Heart left ventricle (tissue), 16 donors: ENCODE measurements at places on chromosomes 13 and 19. TPM values are rescaled to one million over a fixed set of nuclear protein-coding genes. Genes with fewer than 3 reads are reported as not detected.

NAA16 gene
- 6.2 TPM for polyA plus RNA-seq

MEIOSIN gene
- not detected for polyA plus RNA-seq

ZNF66 gene
- polyA plus RNA-seq = 0.93 TPM

SYNGR4 gene
- polyA plus RNA-seq = not detected

VSIG10L gene
- polyA plus RNA-seq = 1.7 TPM

SIGLECL1 gene
- polyA plus RNA-seq = not detected

ATCAY gene
- not detected for polyA plus RNA-seq

PRMT1 gene
- polyA plus RNA-seq = 283 TPM

PEAK3 gene
- 0.21 TPM for polyA plus RNA-seq

IGFL2 gene
- polyA plus RNA-seq = not detected

RXFP2 gene
- polyA plus RNA-seq = not detected

ERICH6B gene
- polyA plus RNA-seq = not detected

HSPB6 gene
- polyA plus RNA-seq = 156 TPM

FBXO17 gene
- polyA plus RNA-seq = 2.4 TPM

IRGC gene
- not detected for polyA plus RNA-seq

COLGALT1 gene
- polyA plus RNA-seq = 49.8 TPM

DNA sequence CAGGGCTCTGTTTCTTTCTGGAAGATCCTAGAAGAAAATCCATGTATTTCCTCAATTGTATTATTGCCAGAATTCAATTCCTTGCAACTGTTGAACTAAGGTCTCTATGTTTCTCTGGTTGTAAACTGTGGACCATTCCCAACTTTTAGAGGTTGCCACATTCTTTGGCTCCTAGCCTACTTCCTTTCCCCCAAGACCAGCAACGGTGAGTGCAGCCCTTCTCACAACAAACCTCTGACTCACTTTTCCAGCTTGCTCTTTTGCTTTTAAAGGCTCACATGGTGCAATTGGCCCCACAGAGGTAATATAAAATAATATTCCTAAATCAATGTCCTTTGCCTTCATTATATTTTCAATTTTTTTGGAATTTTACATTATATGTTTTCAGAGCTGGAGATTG is 371.3 kb downstream of the SLITRK5 start:
- H3K4me1 ChIP-seq = no peaks in the 10 kb centered on the region
- no peak overlapping the region for H3K27ac ChIP-seq
- no peaks in the 10 kb centered on the region for H3K36me3 ChIP-seq
- no peak for DNase-seq

- no peak overlapping the region for H3K27ac ChIP-seq
- H3K4me1 ChIP-seq = no peaks in the 10 kb centered on the region
- no peak for DNase-seq
Observed at GRCh38 chr19:13526552-13526951, 20.3 kb upstream of the CACNA1A start.

- no peak for DNase-seq
- no peak overlapping the region for H3K4me3 ChIP-seq
- no peak overlapping the region for H3K27ac ChIP-seq
- H3K36me3 ChIP-seq = no peaks in the 10 kb centered on the region
Observed at GRCh38 chr19:54526972-54527371, 24.3 kb downstream of the LAIR2 start.

- no peaks in the 10 kb centered on the region for H3K27me3 ChIP-seq
- no peak overlapping the region for H3K27ac ChIP-seq
- DNase-seq = no peak
- H3K36me3 ChIP-seq = no peaks in the 10 kb centered on the region
Observed at GRCh38 chr19:14554382-14554812, 17.5 kb downstream of the NDUFB7 start.

DNA sequence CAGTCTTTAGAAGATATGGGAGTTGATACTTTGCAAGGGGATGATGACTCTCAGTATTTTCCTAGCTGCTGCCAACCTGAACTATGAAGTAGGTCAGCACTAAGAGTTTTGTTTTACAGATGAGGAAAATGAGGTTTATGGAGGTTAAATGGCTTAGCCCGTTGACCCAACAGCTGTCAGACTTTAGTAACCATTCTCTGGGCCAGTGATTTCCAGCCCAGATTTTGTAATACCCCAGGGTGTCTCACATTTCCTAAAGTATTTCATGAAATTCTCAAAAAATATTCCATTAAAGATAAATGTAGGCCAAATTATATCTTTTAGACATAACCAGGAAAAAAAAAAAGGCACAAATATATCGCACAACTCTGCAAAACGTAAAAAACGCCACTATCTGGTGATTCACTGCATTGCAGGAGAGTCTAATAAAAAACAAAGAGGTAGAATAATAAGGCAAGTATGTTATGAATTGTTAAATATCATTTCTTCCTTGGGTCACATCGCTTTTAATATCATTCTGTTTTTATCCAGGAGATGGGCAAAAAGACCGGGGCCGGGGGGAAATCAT is 112.5 kb downstream of the DACH1 start:
- no peaks in the 10 kb centered on the region for H3K36me3 ChIP-seq
- no peaks in the 10 kb centered on the region for H3K27me3 ChIP-seq
- no peak overlapping the region for H3K27ac ChIP-seq
- H3K4me1 ChIP-seq = peaks cover 11% of the 10 kb centered on the region

DNA sequence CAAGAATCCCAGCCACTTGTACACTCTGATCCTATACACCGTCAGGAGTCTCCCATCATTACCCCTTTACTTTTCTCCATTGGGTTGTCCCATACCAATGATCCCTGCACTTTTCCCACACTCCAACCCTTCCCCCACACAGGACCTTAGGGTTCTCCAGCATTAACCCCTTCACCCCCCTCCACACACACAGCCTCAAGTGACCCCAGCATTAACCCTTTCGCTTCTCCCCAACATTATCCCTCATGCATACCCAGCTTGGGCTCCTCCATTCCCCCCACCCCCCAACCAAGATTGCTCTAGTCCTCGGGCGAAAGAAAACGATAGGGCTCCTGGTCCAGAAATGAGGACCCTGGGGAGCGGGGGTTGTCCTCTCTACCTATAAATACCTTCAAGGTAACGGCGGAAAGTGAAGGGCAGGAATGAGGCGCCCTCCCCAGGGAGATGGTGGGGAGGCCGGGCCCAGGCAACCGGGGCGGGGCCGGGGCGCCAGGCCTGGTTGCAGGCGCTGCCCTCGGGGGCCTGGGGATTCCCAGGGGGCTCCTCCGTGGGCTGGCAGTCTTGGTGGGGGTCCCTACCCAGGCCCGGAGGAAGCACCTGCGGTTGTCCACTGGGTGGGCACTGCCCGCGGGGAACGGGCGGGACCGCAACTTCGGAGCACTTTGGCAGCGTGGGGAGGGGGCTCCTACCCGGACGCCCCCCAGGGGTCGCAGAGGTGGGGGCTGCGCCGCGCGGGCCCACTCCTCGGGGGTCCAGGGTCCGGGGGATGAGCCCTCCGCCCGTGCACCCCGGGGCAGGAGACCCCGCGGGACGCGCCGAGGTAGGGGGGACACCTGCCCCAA is 757 bp downstream of the WIZ start:
- peaks cover 3% of the 10 kb centered on the region for H3K36me3 ChIP-seq
- H3K4me1 ChIP-seq = peaks cover 48% of the 10 kb centered on the region
- DNase-seq = peak; percentile 68
- peak overlapping the region; percentile 95 for H3K4me3 ChIP-seq
- peak overlapping the region; percentile 84 for H3K27ac ChIP-seq

DNA sequence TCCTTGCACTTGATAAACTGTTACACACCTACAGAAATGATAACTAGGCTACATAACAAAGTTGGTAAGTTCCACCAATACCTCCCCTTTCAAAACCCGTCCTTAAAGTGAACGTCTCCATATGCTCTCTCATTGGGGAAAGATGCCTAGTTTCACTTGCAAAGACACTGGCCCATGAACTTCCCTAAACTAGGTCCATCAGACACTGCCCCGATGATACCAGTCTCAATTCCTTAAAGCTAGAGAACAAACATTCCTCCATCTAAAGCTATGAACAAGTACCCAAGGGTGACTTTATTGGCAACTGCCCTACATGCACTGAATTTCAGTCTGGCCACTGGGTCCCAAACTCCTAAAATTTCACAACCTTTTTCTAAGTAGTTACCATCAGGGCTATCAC is 39.9 kb downstream of the FOXO1 start:
- H3K4me1 ChIP-seq = peaks cover 21% of the 10 kb centered on the region
- H3K36me3 ChIP-seq = no peaks in the 10 kb centered on the region
- no peak overlapping the region for H3K27ac ChIP-seq
- H3K27me3 ChIP-seq = no peaks in the 10 kb centered on the region
- no peak for DNase-seq

DNA sequence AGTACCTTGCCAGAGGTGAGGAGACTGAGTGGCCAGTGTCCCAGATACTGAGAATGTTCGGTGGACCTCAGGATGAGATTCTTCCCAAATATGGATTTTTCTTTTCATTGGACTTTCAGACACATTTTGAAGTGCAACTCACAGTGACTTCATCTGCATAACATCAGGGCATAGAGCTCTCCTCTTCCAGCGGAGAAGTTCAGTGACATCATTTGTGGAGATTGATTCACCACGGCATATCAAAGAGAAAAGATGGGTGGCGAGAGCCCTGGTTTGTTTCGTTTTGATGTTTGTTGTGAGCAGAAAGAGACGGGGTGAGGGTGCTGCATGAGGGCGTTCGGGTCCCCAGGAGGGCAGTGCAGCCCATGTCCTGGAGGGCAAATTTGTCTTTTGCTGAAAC is 120.1 kb upstream of the GPR12 start:
- no peaks in the 10 kb centered on the region for H3K27me3 ChIP-seq
- H3K4me3 ChIP-seq = no peak overlapping the region
- no peaks in the 10 kb centered on the region for H3K4me1 ChIP-seq
- H3K27ac ChIP-seq = no peak overlapping the region

DNA sequence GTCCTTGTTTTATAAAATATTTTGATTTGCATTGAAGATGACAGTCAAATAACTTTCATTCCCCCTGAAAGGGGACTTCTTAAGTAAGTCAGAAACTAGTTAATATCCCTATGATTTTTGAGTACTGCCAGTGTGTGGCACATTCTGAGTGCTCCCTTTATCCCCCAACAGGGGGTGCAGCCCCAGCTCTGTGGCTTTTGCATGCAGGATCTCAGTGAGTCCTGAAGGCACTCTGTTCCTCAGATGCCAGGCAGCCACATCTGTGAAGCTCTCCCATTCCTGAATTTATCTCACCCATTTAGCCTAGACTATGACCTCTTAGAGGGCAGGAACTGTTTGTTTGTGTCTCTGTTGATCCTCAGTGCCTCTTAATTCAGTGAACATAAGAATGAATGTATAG is 123.1 kb downstream of the CDK8 start:
- no peak overlapping the region for H3K4me3 ChIP-seq
- no peaks in the 10 kb centered on the region for H3K27me3 ChIP-seq
- no peaks in the 10 kb centered on the region for H3K36me3 ChIP-seq

- no peak overlapping the region for H3K4me3 ChIP-seq
- no peaks in the 10 kb centered on the region for H3K27me3 ChIP-seq
- DNase-seq = no peak
- H3K36me3 ChIP-seq = peaks cover 60% of the 10 kb centered on the region
- H3K27ac ChIP-seq = no peak overlapping the region
Observed at GRCh38 chr19:43552616-43553015, 19.6 kb downstream of the ZNF575 start.

GRCh38 chr19:10742476-10742875 is 24.6 kb downstream of the DNM2 start:
- no peaks in the 10 kb centered on the region for H3K27me3 ChIP-seq
- peaks cover 20% of the 10 kb centered on the region for H3K4me1 ChIP-seq
- H3K27ac ChIP-seq = no peak overlapping the region
- no peak for DNase-seq
- H3K4me3 ChIP-seq = no peak overlapping the region
- H3K36me3 ChIP-seq = no peaks in the 10 kb centered on the region

DNA sequence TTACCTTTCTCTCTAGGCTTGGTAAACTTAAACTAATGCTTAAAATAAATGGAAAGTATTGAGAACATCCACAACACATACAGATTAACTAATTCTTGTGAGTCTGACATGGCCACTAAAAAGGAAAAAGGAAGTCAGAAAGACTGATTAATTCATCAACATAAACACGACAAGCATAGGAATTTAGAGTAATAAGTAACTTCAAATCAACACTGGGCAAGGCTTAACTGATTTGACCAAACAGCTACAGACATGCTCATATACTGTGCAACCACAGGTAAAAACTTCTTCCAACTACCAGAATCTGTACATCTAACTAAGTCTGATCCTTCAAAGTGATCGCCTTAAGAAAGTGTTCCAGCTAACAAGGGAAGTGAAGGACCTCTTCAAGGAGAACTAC is 20.5 kb downstream of the UGGT2 start:
- H3K4me3 ChIP-seq = no peak overlapping the region
- no peak for DNase-seq
- H3K4me1 ChIP-seq = no peaks in the 10 kb centered on the region
- no peaks in the 10 kb centered on the region for H3K36me3 ChIP-seq
- H3K27ac ChIP-seq = no peak overlapping the region

DNA sequence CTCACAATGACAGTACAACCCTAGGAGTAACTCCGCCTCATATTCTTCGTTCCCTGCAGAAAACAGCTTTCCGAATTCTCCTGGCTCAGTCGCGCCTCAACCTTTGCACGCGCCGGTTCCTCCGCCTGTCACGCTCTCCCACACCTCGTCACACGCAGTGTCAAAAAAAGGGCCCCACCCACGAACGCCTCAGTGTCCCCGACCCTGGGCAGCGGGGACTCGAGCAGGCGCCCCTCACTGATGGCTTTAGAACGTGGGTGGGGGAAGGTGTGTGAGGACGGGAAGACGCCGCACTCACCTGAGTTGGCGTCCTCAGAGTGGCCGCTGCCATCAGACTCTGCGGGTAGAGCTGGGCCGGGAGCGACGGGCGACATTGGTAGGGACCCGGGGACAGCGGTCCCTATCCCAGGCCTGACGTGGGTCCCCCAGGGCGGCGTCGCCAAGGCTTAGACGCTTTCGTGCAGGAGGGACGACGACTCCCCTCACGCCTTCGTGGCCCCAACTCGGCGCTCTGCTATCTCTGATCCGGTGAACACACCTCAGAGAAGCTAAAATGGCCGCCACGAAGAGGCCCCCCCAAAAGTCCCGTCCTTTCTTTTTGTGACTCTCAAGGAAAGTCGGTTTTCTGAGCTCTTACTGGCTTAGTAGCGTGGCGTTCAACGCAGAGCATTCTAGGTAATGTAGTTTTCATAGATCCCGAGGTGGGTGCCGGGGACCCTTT is at the start of gene ZNF154:
TSS of gene ZNF154 (minus strand) at position 564 of the 721 bp plus-strand sequence. CDS start at position 331, 233 bp downstream.
- peak within 1 kb of the TSS; percentile 84 for H3K27ac ChIP-seq
- no peaks in the 10 kb centered on the region for H3K36me3 ChIP-seq
- peaks cover 37% of the 10 kb centered on the region for H3K4me1 ChIP-seq
- H3K4me3 ChIP-seq = peak within 1 kb of the TSS; percentile 61
